ENCODE measurements at places on chromosomes 3 and 15. TPM values are rescaled to one million over a fixed set of nuclear protein-coding genes. Genes with fewer than 3 reads are reported as not detected.

The SAMMSON gene
- total RNA-seq = not detected

The PLS1 gene
- total RNA-seq = 10.5 TPM

The SLC2A2 gene
- total RNA-seq = not detected

The OSTN gene
- not detected for total RNA-seq

Data from A549 treated with Mapracorat at 1 μM for 4 hours (cell line).